ENCODE measurements at places on chromosomes 6 and 20.

GRCh38 chr6:56055081-56055704, 179.8 kb upstream of the BMP5 start:
- DNase-seq = no peak

DNA sequence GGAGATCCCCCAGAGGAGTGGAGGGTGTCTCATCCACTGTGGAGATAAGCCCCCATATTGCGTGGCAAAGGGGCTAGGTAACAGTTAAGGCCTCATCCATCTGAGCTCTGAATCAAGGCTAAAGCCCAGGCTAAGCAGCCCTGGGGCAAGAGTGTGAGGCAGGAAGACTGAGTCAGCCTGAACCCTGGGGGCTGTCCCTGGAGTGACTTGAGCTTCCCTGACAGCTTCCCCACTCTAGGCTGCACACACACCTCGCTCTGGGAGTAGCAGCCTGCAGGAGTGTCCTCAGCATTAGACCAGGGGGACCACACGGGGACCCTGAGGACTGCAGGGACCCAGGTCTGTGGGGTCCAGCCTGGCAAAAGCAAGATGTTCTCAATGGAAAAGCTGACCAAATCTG, 27.9 kb downstream of the UBD start:
- no peak for DNase-seq

DNA sequence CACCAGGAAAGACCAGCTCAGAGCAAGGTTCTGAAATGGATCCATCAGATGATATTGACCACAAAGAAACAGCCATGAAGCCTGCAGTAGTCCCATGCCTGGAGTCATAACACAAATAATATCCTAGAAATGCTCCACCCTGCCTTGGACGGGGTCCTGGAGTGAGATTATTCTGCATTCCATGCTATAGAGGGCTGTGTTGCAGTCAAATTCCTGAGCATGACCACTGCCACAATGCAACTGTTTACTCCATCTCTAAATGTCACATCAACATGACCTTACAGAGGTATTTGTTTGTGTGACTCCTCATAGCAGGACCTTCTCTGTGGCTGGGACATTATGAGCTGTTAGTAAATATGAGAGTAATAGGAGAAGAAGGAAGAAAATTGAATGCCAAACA, 257.5 kb upstream of the TCF21 start:
- DNase-seq = no peak

DNA sequence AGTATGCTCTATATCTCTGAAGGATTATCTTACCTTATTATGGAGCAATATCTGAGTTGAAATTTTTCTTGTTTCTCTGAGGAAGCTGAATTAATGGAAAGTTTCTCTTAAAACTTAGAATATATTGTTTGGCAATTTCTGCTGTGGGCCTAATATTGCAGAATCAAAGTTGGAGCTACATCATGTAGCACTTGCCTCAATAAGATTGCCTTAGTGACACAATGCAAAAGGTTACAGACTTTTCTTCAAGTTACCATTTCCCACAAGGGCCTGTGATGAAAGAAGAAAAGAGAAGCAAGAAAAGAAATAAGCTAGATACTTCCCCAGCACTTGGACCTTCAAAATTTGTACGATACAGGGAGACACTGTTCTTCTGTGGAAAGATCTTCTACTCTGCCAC, 151.2 kb downstream of the SOBP start:
- DNase-seq = no peak

DNA sequence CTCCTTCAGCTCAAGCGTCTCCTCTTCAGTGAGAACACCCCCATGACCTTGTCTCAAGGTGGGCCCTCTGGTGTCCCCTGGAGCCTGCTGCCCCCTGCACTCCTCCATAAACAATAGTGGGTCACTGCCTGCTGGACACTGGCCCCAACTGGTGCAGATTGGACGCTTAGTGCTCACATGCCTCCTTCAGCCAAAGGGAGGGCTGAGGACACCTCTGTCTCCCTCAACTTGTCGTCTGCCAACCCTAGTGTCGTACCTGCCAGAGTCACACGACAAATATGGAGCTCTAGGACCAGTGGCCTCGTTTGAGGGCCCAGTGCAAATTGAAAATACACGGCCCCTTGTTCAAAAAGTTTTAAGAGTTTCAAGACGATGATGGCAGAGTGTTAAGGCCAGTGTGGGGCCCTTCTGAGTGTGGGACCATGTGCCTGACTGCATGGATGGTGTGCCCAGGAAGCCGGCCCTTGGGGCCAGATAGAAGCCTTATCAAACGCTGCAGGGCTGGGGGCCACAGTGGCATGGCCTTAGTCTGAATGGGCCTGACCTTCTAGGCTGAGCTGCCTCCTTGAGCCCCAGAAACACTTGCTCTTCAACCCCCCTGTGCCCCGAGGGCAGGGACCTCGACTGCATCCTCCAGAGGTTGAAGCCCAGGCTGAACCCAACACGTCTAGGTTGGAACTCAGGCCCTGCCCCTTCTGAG, 20.1 kb downstream of the APCDD1L start:
- no peak for DNase-seq

DNA sequence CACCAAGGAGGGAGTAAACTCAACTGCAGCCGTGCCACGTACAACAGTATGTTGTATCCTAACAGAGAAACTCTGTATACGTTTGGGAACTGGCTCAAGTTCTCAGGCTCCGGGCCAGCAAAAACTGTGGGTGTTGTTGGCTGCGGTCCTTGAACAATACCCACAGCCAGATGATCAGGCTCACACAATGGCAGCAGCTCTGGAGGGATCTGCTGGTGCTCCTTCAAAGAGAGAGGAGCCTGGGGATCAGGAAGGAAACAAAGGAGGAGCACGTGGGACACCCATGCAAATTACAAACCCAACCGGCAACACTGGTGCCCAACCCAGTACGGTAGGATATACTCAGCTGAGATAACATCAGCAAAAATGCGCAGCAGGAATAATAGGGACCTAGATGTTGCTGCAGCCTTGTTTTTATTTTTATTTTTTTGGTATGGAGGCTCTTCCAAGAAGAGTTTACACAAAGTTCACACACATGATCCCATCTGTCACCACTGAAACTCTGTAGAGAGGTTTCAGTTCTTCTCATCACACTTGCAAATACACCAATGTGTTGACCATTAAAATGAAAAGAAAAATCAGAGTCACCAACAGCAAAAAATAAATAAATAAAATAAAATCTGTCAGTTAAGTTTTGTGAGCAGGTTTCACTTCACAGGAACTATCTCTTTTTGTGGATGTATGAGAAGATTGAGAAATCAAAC, 41.2 kb upstream of the PDE10A start:
- DNase-seq = no peak

DNA sequence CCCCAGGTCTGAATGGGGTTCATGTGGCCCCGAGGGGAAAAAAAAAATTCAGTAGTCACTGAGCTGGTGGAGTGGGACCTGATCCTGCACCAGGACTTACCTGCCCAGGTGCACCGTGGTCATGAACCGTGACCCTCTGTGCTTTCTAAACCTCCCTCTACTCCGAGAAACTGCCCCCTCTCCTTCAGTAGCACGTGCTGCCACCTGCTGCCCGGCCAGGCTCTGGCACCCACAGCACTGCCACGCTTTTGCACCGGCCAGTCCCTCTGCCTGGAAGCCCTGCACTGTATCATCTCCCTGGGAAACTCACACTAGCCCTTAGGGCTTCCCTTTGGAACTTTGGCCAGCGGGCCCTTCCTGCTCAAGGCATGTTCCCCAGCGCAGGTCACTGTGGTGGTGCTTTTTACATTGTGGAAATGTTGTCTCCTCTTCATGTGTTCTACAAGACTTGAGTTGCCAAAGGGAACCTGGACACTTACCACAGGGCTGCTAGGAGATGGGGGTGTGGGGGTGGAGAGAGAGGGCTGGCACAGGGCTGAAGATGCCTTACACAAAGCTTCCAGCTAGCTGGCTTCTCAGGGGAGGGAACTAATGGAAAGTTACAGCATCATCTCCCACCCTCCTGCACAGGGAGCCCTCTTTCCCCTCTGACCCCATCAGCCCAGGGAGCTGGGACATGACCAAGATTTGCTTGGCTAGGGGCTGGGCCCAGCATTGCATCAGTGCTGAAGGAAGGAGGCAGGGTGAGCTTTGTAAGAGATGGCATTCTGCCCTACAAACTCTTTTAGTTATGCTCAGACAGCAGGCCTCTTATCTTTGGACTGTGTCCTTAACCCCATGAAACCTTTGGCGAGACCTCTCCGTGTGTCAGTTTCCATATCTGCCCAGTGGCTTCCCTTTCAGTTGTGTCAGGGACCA, 2.5 kb upstream of the PTPRT start:
- DNase-seq = no peak

- DNase-seq = no peak
Measured at GRCh38 chr6:119182875-119183274, 104.4 kb upstream of the FAM184A start.

DNA sequence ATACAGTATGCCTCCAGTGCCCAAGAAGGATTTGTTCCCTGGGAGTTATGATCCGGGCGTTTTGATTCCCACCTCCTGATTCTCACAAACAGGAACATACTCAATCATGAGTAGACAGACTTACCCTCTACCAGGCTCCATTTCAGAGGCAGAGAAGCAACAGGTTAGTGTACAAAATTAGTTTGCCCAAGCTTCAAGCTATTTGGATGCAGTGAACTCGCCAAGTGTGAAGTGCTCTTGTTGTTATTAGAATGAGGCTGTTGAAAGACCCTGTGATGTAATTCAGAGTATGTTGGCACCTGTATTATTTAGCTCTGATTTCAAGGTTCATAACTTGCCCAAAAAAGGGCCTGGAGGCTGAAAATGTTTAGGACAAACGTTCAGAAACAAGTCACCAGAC, 247.0 kb downstream of the PHACTR1 start:
- DNase-seq = no peak

GRCh38 chr20:35828434-35828833, 56.6 kb downstream of the PHF20 start:
- no peak for DNase-seq

DNA sequence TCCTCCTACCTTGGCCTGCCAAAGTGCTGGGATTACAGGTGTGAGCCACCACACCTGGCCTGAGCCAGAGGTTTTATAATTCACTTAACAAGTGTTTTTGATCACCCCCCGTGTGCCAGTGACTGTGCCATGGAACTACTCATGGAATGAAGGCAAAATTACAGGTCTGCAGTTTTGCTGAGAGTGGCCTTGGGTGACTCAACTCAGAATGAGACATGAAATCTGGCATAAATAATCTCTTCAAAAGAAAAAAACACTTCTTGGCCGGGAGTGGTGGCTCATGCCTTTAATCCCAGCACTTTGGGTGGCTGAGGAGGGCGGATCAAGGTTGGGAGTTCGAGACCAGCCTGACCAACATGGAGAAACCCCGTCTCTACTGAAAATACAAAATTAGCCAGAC, 166.9 kb upstream of the SALL4 start:
- DNase-seq = no peak

DNA sequence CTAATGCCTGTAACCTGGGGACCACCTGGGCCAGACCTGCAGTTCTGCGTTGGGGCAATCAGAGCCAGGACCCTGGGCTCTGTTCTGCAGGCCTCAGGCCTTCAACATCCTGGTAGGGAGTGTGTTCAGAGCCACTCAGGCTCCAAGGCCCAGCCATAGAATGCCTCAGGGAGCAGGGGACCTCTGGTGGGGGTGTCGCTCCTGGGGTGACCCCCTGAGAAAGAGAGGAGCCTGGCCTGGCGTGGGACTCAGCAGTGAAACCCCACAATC, 12.5 kb downstream of the UCKL1 start:
- DNase-seq = no peak

DNA sequence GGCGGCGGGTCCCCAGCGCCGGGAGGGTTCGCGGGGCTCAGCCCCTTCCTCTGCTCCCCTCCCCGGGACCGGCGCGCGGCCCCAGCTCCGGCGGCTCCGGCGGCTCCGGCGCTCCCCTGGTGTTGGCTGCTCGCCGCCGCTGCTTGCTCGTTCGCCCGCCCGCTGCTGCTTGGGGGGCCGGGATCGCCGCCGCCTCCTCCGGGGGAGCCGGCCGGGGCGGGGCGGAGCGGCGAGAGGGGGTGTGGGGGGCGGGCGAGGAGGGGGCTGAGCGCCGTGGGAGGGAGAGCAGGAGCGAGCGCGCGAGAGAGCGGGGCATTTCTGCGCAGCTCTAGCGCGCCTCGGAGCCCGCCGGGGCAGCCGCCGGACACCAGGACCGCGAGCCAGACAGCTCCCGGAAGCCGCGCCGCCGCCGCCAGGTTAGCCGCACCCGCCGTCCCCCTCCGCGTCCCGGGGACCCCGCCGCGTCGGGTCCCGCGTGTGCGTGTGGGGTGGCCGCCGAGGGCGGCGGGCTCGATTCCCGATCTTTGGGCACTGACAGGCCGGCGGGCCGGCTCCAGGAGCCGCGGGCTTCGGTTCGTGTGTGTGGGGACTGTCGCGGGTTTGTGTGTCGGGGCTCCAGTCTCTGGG, 62.0 kb upstream of the EPB41L1 start:
- no peak for DNase-seq

- DNase-seq = no peak
Measured at GRCh38 chr6:149985481-149985937, 21.8 kb downstream of the ULBP1 start.

- DNase-seq = no peak
Measured at GRCh38 chr20:30488941-30489613, 768.4 kb upstream of the DEFB115 start.

- no peak for DNase-seq
Measured at GRCh38 chr6:37435373-37435772, 2.4 kb downstream of the CMTR1 start.

DNA sequence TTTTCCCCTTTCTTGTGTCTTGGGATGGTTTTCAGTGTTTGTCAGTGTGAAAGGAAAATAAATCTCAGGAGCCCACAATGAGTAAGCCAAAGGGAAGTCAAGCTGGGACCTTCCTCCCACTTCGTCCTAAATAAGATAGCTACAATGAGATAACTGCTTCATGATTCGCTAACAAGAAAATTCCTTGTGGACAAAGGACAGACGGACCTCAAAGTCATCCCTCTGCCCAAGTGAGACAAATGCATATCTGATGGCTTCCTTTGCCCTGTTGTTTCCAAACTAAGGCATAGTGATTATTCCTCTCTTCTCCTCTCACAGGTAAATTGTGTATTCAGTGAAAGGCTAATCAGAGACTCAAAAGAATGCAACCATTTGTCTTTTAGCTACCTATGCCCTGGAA, 26.1 kb upstream of the ADTRP start:
- no peak for DNase-seq

DNA sequence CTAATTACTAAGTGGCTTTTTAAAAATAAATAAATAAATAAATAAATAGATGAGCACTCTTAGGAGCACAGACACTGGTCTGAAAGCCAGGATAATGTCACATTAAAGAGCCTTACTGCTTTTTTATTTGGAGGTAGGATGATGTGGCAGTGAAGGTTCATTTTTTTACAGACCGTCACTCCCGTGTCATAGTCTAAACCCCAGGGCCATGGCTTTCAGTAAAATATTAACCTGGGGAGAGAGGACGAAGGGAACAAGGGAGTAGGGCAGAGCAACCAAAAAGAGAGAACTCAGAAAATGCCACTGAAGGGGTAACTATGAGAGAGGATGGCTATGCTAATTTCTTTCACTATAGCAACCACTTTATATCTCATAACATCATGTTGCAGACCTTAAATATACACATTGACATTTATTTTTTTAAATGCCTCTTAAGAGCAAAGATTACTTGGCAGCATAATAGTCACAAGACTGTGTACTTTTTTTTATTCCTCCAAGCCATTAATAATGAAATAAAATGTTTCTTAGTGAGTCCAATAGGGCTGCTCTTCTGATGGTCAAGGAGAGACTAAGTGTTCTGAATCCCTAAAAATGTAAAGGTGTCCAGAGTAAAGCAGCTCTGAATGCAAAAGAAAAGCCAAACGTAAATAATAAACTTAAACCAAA, 100.9 kb upstream of the SIM1 start:
- DNase-seq = no peak

Measured in T-helper 1 cell (primary cell).